ENCODE measurements at places on chromosomes 3 and 15. TPM values are rescaled to one million over a fixed set of nuclear protein-coding genes. Genes with fewer than 3 reads are reported as not detected.

DNA sequence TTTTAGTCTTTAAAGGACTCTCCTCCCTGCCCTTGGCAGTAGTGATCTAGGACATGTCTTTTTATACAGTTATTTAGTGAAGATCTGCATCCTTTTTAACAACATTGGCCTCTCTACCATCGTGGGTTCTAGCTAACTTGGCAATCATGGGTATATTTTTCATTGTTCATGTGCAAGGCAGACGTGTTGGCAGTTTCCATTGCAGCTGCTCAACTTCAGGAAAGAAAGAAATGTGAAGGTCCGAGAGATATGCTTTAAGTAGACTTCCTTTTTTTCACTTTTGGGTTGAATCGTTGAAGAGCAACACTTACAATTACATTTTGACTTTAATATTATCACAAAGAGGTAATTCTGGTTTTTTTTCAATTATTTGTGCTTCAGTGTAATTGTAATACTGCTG is 172.6 kb downstream of the SATB1 start:
- DNase-seq = no peak

- peak; percentile 44 for DNase-seq
These were observed 19.6 kb upstream of the TASOR start for GRCh38 chr3:56702490-56703315.

DNA sequence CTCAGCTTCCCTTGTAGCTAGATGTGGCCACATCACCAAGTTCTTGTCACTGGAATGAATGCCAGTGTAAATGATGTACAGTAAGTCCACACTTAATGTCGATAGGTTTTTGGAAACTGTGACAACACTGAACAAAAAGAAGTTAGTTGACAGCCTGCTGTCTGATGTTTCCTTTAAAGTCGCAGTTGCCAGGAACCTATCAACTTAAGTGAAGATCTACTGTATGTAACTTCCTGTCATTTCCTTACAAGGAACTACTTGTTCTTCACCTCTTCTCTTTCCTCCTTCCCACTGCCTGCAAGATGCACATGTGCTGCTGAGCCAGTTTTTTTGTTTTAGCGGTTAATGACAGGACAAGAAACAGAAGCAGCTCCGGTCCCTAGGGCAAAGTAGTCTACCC is 44.6 kb downstream of the HDGFL3 start:
- no peak for DNase-seq

DNA sequence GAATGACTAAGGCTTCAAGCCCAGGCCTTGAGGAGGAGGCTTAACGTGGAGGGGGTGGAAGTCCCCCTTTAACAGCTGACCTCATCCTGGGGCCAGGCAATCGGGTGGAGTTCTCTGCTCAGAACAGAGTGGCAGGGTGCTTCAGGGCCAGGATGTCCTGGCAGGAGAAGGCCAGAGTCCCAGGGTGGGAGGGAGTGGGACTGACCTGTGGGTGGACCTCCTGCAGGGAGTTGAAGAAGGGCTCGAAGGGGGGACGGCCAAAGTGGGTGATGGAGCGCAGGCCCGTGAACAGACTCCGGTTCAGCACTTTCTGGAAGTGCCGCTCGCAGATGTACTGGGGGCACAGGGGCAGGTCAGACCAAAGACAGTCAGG is 19.6 kb downstream of the DUOX2 start:
- peak; percentile 41 for DNase-seq

The DCUN1D1 gene
- polyA plus RNA-seq = 6.2 TPM

The FGF12 gene
- polyA plus RNA-seq = 3.6 TPM

DNA sequence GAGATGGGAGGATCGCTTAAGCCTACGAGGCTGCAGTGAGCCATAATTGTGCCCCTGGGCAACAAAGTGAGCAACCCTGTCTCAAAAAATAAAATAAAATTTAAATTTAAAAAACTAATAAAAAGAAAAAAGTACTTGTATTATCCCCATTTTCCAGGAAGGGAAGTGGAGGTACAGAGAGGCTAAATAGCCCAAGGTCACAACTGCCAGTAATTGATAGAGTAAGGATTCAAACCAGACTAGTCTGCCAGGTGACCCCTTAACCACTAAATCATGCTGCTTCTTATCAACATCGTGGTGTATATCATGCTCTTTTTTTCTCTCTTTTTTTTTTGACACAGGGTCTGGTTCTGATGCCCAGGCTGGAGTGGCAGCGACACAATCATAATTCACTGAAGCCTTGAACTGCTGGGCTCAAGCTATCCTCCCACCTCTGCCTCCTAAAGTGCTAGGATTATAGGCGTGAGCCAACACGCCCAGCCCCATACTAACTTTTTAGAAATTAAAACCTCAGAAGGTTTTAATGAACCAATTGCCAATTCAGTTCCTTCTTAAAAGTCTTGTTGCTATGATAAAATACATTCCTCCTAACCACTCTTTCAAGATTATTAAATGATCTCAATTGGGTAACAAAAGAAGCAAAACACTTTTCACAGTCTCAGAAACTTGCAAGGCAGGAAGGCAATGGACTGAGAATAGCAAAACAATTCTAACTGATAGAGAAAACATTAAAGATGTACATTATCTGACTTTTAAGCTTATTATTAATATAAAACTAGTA is 30.5 kb downstream of the HERC1 start:
- DNase-seq = no peak

The SLC24A5 gene
- polyA plus RNA-seq = not detected

The CNTN4 gene
- 2.5 TPM for polyA plus RNA-seq

DNA sequence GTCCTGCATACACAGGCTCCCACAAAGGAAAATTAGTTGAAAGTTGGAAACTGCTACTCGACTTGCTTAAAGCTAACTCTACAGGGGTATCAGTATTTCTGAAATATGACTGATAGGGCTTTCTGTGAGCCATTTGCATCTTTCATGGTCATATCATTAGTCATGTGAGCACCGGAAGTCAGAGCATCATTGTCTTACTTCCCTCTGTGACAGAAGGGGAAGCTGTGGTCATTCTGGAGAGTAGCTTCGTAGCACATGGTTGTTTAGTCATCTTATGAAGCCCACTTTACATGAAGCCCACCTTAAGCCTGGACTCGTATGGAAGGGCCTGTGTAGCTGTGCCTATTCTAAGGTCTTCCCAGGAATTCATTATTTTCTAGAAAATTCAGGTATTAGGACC is 69.0 kb downstream of the COL6A5 start:
- no peak for DNase-seq

The THPO gene
- polyA plus RNA-seq = 0.40 TPM

The NRROS gene
- 0.61 TPM for polyA plus RNA-seq

- peak; percentile 36 for DNase-seq
These were observed 25.5 kb downstream of the ASB7 start for GRCh38 chr15:100627789-100628395.

- no peak for DNase-seq
These were observed 6.8 kb upstream of the TXNRD3 start for GRCh38 chr3:126661532-126662364.

DNA sequence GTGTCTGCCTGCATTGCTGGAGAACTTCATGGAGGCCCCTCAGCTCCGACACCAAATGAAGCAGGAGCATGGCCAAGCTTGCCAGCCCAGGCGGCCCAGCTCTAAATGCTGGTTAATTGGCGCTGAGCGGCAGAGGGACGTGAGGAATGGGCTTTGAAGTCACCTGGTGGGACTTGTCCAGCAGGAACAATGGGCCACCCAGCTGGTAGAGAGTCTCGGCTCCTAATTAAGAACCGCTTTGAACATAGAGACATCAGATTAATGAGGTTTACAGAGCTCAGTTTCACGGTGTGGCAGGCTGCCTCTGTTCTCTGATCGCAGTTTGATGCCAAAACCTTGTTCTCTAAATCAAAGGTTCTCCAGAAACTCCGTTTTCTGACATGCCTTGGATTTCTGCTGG is 77.5 kb upstream of the LINGO1 start:
- no peak for DNase-seq

DNA sequence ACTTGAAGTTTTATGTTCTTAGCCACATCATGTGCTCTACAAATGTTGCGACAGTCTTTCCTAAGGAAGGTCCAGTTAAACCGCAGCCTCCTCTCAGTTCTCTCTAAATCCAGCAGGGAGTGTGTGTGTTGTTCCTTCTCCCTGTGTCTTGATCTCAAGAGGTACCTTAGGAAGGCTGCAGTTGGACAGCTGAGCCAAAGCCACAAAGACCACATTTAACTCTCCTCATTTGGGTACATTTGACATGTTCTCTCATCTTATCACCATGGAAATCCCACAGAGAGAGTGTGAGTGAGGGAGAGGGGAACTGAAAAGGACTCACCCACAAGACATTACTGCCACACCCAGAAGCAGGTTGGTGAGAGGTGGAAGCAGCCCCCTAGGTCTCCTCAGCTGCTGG is 79.5 kb downstream of the CD200R1L start:
- no peak for DNase-seq

DNA sequence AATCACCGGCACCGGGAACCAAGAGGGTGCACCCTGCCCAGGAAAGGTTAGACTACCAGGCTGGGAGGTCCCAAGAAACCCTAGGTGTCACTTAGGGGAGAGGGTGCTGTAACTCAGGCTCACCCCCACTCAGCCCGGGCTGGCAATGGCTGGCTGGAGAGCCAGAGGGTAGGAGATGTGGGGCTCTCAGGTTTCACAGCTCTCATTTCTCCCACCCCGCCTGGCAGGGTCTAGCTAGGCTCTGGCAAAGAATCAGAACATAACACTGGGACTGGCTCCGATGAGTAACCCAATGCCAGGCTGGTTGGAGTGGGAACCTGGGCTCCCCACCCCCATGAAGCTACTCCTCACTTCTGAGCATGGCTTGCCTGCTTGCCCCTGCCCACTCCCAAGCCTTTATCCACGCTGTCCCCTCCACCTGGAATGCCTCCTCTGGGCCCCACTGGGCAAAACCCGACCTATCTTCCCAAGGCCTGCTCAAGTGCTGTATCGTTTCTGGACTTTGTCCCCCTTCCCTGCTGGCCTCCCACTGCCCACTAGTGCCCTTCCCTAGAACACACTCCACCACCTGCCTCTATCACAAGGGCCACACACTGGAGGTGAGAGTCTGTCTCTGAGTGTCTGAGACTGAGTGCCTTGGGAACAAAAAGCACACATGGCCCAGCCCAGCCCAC is 2.0 kb downstream of the CIB2 start:
- DNase-seq = no peak

The GOLGA8S gene
- polyA plus RNA-seq = 0.34 TPM

The MEIS2 gene
- 10.7 TPM for polyA plus RNA-seq

DNA sequence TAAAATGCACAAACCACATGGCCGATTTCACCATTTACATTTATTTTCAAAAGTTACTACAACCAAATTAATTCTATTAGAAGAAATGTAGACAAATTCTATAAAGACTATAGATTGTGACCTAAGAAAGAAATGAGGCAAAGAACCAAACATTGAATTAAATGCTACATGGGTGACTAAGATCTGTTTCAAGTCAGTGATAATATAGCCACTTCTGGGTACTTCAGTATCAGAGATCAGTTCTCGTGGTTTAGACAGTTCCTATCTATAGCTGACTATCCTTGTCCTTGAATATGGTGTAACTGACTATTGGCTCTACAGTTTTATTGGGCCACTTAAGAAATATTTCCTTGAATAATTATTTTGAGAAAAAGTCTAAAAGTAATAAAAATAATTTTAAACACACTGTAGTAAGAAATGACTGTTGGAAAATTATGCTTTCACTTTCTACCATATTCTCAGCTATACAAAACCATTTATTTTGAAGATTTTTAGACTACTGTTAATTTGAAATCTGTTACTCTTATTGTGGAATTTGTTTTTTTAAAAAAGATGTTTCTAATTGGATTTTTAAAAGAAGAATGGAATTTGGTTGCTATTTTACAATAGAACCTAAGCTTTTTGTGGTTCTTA is 14.1 kb downstream of the KCNMB3 start:
- no peak for DNase-seq

- DNase-seq = no peak
These were observed 112.4 kb upstream of the STT3B start for GRCh38 chr3:31420311-31420710.

GRCh38 chr3:131386429-131387165 is 5.0 kb downstream of the NUDT16 start:
- DNase-seq = peak; percentile 63

GRCh38 chr3:63753567-63753966 is 65.5 kb upstream of the C3orf49 start:
- DNase-seq = no peak

DNA sequence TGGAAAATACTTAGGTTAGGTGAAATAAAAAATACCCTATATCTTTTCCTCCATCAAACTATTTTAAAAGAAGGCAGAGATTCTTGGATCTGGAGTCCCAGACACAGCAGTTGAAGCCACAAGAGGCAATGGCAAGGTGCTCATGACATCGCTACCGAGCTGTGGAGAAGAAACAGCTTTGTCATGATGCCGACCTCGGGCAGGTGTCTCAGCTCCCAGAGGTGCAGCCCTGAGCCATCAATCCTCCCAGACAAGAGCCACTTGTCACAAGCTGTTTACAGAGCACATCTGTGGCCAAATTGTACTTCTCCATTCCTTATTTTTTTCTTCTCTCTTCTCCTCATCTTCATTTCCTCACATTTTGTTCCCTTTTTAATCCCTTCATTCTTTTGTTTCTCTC is 50.8 kb downstream of the GPR176 start:
- no peak for DNase-seq

Measured in pancreas (tissue), 10 donors.